ENCODE measurements at places on chromosomes 1 and 21.

- H3K36me3 ChIP-seq: peaks cover 8% of the 10 kb centered on the region
- H3K4me1 ChIP-seq: peaks cover 11% of the 10 kb centered on the region
- H3K27ac ChIP-seq: no peak overlapping the region
- no peaks in the 10 kb centered on the region for H3K27me3 ChIP-seq
Measured at GRCh38 chr1:2561898-2562895, 6.0 kb downstream of the TNFRSF14 start.

GRCh38 chr1:111576547-111576946, 43.0 kb upstream of the RAP1A start:
- H3K27me3 ChIP-seq: no peaks in the 10 kb centered on the region
- H3K36me3 ChIP-seq: no peaks in the 10 kb centered on the region
- H3K27ac ChIP-seq: no peak overlapping the region
- no peak for DNase-seq
- peaks cover 2% of the 10 kb centered on the region for H3K4me1 ChIP-seq

GRCh38 chr1:89732643-89733222, 88.1 kb upstream of the LRRC8D start:
- H3K27ac ChIP-seq: peak overlapping the region; percentile 70
- peak overlapping the region; percentile 27 for H3K4me3 ChIP-seq
- H3K4me1 ChIP-seq: peaks cover 54% of the 10 kb centered on the region
- H3K27me3 ChIP-seq: no peaks in the 10 kb centered on the region
- H3K36me3 ChIP-seq: peaks cover 25% of the 10 kb centered on the region

GRCh38 chr1:162230096-162230495, 146.6 kb downstream of the SPATA46 start:
- H3K36me3 ChIP-seq: no peaks in the 10 kb centered on the region
- no peak overlapping the region for H3K27ac ChIP-seq
- no peaks in the 10 kb centered on the region for H3K4me1 ChIP-seq
- peaks cover 6% of the 10 kb centered on the region for H3K27me3 ChIP-seq

GRCh38 chr1:1170215-1171091, 3.2 kb upstream of the TTLL10 start:
- H3K27me3 ChIP-seq: peaks cover 12% of the 10 kb centered on the region
- no peak overlapping the region for H3K27ac ChIP-seq
- no peaks in the 10 kb centered on the region for H3K36me3 ChIP-seq
- DNase-seq: no peak
- H3K4me3 ChIP-seq: no peak overlapping the region

DNA sequence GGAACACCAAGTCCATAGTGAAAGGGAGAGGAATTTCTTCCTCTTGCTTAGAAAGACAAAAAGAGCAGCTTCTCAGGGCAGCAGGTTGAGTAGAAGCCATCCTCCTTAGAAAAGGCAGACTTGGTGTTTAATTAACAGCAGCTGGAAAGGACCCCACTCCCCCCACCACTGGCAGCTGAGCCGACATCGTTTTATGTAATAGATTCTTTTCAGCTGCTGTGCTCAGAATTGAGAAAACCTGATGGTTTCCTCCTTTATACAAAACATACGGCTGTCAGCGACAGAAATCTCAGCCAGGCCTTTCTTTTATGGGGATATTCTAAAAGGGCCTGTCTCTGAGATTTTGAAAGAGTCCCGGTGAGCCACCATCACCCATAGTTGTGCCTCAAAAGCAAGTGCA, 49.9 kb downstream of the MAN1C1 start:
- no peak overlapping the region for H3K4me3 ChIP-seq
- no peak for DNase-seq
- H3K36me3 ChIP-seq: peaks cover 7% of the 10 kb centered on the region

DNA sequence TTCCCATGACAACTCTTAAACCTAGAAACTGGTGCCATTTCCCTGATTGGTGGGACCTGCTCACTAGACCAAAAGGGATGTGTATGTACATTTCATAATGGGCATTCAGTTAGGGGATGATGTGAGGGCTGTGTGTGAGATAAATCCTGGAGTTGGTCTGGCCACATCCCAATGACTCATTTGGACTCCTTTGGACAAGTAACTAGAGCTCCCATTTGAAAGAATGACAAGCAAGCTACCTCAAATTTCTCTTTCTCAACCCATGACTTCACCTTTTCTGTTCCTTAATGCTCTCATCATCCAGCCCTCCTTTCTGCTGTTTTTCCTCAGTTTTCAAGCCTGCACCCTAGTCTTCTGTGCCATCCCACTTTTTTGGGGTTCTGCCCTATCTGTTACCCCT, 27.9 kb downstream of the EBNA1BP2 start:
- no peak overlapping the region for H3K4me3 ChIP-seq
- peaks cover 66% of the 10 kb centered on the region for H3K27me3 ChIP-seq
- H3K27ac ChIP-seq: no peak overlapping the region
- H3K36me3 ChIP-seq: no peaks in the 10 kb centered on the region
- DNase-seq: no peak

GRCh38 chr1:93095804-93096585, 16.9 kb downstream of the MTF2 start:
- H3K4me3 ChIP-seq: no peak overlapping the region
- peaks cover 16% of the 10 kb centered on the region for H3K36me3 ChIP-seq
- no peak overlapping the region for H3K27ac ChIP-seq
- peaks cover 54% of the 10 kb centered on the region for H3K4me1 ChIP-seq
- no peaks in the 10 kb centered on the region for H3K27me3 ChIP-seq

DNA sequence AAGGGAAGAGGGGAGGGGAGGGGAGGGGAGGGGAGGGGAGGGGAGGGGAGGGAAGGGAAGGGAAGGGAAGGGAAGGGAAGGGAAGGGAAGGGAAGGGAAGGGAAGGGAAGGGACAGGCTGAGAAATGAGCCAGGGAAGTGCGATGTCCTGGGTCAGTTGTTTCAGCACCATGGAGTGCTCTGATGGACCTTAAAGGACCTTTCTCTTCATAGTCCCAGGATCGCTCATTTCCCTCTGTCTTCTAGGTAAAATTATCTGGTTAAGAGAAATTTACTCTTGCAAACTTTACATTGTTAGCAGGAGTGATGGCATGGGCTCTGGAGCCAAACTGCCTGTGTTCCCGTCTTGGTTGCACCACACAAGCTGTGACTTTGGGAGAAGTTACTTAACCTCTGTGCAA, 357.8 kb downstream of the MATN1 start:
- no peak for DNase-seq
- no peaks in the 10 kb centered on the region for H3K36me3 ChIP-seq
- H3K4me3 ChIP-seq: no peak overlapping the region
- H3K27ac ChIP-seq: no peak overlapping the region
- H3K27me3 ChIP-seq: peaks cover 5% of the 10 kb centered on the region

DNA sequence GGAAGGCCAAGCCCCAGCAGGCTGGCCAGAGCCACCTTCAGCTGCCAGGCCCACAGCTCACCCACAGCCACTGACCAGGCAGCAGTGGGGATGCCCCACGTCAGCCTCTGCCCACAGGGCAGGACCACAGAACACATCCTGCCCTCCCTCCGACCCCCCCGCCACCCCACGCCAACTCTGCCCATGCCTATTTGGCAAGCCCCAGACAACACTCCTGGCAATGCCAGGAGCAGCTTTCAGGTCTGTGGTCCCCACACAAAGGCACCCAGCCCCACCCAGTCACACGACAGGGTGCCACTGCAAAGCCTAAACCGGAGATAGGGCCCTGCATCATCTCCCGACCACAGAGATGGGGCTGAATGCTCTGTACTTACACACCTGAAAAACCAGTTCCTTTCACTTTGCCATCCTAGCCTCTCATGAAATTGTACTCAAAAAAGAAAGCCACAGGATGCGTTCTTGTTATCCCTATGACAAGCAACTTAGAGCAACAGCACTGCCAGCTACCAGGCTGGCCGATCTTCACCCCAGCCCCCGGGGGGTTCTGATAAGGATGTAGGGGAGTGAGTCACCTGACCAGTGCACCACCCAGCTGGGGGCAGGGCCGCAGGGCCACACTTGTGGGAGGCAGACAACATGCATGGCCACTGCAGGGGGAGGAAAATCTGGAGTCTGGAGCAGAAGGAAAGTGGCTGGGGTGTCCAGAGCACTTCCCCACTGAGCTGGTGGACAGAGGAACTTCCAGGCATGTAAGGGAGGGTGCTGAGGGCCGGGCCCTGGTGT, 36.2 kb downstream of the UBE2G2 start:
- H3K27ac ChIP-seq: peak overlapping the region; percentile 65
- peaks cover 18% of the 10 kb centered on the region for H3K4me1 ChIP-seq
- H3K36me3 ChIP-seq: peaks cover 8% of the 10 kb centered on the region
- H3K27me3 ChIP-seq: no peaks in the 10 kb centered on the region
- peak overlapping the region; percentile 25 for H3K4me3 ChIP-seq

- H3K4me3 ChIP-seq: no peak overlapping the region
- H3K27me3 ChIP-seq: peaks cover 33% of the 10 kb centered on the region
- peak; percentile 7 for DNase-seq
- no peaks in the 10 kb centered on the region for H3K36me3 ChIP-seq
- H3K27ac ChIP-seq: no peak overlapping the region
Measured at GRCh38 chr1:37255136-37255795, 219.1 kb upstream of the ZC3H12A start.

GRCh38 chr1:17658837-17659236, 96.3 kb upstream of the ACTL8 start:
- no peaks in the 10 kb centered on the region for H3K27me3 ChIP-seq
- no peaks in the 10 kb centered on the region for H3K4me1 ChIP-seq
- no peak for DNase-seq
- no peak overlapping the region for H3K27ac ChIP-seq

- no peak overlapping the region for H3K4me3 ChIP-seq
- no peak overlapping the region for H3K27ac ChIP-seq
- no peaks in the 10 kb centered on the region for H3K4me1 ChIP-seq
Measured at GRCh38 chr1:223486366-223486765, 93.2 kb downstream of the CCDC185 start.

- H3K4me1 ChIP-seq: peaks cover 15% of the 10 kb centered on the region
- peaks cover 16% of the 10 kb centered on the region for H3K27me3 ChIP-seq
- H3K36me3 ChIP-seq: no peaks in the 10 kb centered on the region
- H3K4me3 ChIP-seq: no peak overlapping the region
- no peak for DNase-seq
Measured at GRCh38 chr21:25296252-25296651, 311.0 kb downstream of the MRPL39 start.

GRCh38 chr1:195569934-195570333, 1038.3 kb downstream of the KCNT2 start:
- no peaks in the 10 kb centered on the region for H3K27me3 ChIP-seq
- H3K4me1 ChIP-seq: no peaks in the 10 kb centered on the region
- DNase-seq: no peak
- H3K36me3 ChIP-seq: no peaks in the 10 kb centered on the region
- no peak overlapping the region for H3K27ac ChIP-seq

- H3K27ac ChIP-seq: peak overlapping the region; percentile 99
- peak overlapping the region; percentile 97 for H3K4me3 ChIP-seq
- peak; percentile 13 for DNase-seq
Measured at GRCh38 chr1:167628741-167629515, 1.1 kb upstream of the RCSD1 start.

DNA sequence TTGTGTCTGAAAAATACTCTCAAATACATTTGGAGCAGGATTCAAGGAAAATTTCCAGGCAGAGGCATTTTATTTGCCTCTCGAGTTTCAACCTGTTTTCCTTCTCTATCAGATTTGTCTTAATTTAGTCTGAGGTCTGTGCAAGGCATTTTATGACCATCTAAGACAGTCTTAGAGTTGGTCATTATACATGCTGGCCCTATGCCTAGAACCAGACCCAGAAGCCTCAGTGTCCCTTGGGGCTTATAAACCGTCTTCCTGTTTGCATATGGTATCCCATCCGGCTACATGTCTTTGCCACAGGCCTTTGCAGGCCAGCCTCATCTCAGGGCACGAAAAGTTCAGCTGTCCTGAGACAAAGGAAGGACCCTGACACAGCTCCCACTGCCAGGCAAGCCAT, 346.1 kb downstream of the SIPA1L2 start:
- no peak for DNase-seq
- no peaks in the 10 kb centered on the region for H3K4me1 ChIP-seq
- no peak overlapping the region for H3K4me3 ChIP-seq
- peaks cover 14% of the 10 kb centered on the region for H3K27me3 ChIP-seq

DNA sequence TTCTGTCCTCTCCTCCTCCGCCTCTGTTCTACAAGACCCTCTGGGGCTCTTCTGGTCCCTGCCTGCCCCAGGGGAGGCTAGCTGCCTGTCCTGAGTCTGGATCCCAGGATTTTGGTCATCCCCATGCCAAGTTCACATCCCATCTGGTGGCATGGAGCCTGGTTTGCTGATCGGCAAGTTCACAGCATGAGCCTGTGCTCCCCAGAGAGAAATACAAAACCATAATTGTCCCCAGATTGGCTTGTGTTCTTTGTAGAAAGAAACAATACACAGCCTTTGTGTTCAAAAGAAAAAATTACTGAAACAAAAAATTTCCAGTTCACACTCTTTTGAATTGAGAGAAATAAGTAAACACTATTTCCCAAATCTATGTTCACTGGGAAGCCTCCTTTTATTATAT, 149.4 kb upstream of the ZC3H12A start:
- H3K4me1 ChIP-seq: no peaks in the 10 kb centered on the region
- H3K27me3 ChIP-seq: peaks cover 34% of the 10 kb centered on the region
- H3K36me3 ChIP-seq: no peaks in the 10 kb centered on the region

DNA sequence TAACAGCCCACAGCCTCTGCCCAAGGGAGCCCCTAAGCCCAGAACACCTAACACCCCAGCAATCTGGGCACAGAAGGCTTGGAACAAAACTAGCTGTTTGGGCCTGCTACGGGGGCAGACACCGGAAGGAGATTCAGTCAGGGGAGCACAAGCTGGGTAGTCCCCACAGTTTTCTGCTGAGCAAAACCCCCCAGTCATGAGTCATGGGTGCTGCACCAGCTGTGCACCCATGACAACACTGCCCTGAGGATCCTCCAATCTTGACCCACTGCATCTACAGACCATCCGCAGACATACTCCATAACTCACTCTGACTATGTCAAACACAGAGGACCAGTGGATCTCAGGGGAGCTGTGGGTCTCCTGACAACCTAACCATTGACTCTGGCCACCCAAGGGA, 105.1 kb downstream of the LRIG2 start:
- H3K27ac ChIP-seq: no peak overlapping the region
- H3K4me3 ChIP-seq: no peak overlapping the region
- H3K36me3 ChIP-seq: no peaks in the 10 kb centered on the region
- peaks cover 41% of the 10 kb centered on the region for H3K27me3 ChIP-seq

GRCh38 chr1:28508435-28508754, 2.6 kb downstream of the RCC1 start:
- peaks cover 70% of the 10 kb centered on the region for H3K27me3 ChIP-seq
- peaks cover 75% of the 10 kb centered on the region for H3K36me3 ChIP-seq
- peaks cover 56% of the 10 kb centered on the region for H3K4me1 ChIP-seq
- DNase-seq: no peak
- peak overlapping the region; percentile 97 for H3K27ac ChIP-seq
- H3K4me3 ChIP-seq: peak overlapping the region; percentile 97

DNA sequence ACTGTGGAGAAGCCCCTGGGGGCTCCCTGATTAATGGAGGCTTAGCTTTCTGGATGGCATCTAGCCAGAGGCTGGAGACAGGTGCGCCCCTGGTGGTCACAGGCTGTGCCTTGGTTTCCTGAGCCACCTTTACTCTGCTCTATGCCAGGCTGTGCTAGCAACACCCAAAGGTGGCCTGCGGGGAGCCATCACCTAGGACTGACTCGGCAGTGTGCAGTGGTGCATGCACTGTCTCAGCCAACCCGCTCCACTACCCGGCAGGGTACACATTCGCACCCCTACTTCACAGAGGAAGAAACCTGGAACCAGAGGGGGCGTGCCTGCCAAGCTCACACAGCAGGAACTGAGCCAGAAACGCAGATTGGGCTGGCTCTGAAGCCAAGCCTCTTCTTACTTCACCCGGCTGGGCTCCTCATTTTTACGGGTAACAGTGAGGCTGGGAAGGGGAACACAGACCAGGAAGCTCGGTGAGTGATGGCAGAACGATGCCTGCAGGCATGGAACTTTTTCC, 24.8 kb downstream of the PCSK9 start:
- no peak overlapping the region for H3K4me3 ChIP-seq
- DNase-seq: no peak
- no peaks in the 10 kb centered on the region for H3K27me3 ChIP-seq

Measured in activated naive CD8-positive, alpha-beta T cell treated with anti-CD3 and anti-CD28 coated beads for 36 hours (primary cell).